Motor neuron (in vitro differentiated cells): ENCODE measurements at places on chromosomes 3 and 15. TPM values are rescaled to one million over a fixed set of nuclear protein-coding genes. Genes with fewer than 3 reads are reported as not detected.
A peak's percentile ranks its signal among the peaks of the same experiment; 100 is the strongest.

DNA sequence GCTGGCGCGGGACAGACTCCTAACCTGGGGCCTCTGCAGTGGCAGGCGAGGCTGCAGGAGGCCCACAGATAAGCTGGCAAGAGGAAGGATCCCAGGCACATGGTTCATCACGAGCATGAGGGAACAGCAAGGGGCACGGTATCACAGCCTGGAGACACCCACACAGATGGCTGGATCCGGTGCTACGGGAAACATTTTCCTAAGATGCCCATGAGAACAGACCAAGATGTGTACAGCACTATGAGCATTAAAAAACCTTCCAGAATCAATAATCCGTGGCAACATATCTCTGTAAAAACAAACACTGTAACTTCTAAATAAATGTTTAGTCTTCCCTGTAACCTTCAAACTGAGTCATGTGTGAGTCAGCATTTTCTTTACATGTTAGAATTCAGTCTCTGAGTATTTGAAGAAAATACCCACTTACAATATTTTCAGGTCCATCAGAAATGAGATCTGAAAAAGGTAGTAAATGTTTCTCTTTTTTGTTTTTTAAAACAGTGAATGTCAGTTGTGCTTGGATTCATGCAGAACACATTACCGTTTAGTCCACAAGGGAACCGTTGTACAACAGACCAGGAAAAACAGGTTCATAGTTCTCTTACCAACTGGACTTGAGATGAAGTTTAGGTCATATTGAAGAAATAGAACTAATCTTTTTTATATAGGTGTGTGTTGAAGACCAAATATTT lies 75.9 kb downstream of the BOC start:
- peak; percentile 36 for ATAC-seq

DNA sequence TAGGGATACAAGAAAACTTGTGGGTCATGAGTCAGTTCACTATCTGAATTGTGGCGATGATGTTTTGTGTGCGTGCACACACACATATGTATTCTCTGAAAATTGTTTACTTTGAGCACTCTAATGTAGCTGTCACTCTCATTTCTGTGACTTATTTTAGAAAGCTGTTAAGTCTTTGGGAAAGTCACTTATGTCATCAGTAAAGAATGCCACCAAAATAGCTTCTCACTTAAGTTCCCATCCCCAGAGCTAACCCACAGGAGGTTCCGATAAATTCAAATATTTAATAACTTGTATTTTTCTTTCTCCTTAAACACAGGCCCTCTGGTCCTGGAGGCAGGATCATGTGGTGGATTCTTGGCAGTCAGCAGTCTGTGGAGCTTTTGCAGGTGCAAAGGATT lies 138.3 kb downstream of the LRIG1 start:
- ATAC-seq = peak; percentile 9

The VGLL3 gene
- 0.73 and 0.85 TPM in 2 replicates for total RNA-seq

The SCAANT1 gene
- 11.4 TPM in 1 of 2 replicates, not detected in the other for total RNA-seq

DNA sequence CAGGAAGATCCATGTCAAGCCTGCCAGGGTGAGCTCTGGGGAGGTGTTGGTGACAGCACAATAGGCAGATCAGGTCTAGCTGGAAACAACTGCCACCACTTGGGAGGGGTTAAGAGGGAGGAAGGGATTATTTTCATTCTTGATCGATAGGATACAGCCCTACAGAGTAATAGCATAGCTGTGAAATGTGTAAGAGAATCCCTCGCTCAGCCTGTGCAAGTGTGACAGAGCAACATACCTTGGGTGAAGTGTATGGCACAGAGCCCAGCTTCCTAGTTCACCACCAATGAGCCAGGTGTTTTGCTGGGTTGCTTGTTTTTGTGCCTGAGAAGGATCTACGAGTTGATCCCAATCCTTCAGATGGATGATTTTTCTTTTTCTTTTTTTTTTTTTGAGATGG lies 9.2 kb upstream of the DCUN1D1 start:
- no peak for ATAC-seq

- peak; percentile 97 for ATAC-seq
Observed at GRCh38 chr15:71103102-71103676, 12.1 kb upstream of the THSD4 start.

DNA sequence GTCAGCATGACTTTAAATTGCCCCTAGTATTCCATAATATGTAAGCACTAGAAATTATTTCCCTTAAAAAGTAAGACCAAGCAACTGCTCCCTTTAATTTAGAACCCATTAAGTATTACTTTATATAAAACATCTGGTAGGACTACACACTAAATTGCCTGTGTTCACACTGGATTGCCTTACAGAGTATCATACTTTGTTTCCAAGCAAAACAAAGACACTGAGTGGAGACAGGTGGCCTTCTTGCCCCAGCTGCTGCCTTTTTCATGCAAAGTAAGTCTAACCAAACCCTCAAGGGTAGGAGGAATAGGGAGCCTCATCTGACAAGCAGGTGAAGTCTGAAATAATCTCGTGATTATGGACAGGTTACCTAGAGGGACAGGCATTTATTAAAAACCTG lies 87.3 kb downstream of the PEX5L start:
- no peak for ATAC-seq

- no peak for ATAC-seq
Observed at GRCh38 chr15:49900903-49901235, 218.2 kb downstream of the ATP8B4 start.

DNA sequence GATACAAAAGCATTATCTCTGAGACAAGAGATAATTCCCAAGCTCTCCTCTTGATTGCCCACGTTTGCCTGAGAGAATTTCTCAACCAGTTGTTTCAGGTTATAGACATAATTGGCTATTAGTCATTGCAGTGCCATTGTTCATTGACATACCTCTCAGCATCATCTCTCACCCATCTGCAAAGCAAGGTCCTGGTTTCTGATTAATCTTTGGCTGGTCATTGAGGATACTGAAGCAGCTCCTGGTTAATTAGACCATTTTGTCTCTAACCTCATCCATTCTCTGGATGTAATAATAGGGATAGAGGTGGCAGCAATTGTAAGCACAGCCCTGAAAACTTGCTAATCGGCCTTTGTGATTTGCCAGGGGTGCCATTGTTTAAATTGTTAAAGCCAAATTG lies 104.2 kb downstream of the CNTN6 start:
- ATAC-seq = no peak

The PCNP gene
- total RNA-seq = 150 and 183 TPM in 2 replicates

The CPNE9 gene
- total RNA-seq = 0.14 and 0.16 TPM in 2 replicates

- ATAC-seq = no peak
Observed at GRCh38 chr3:137121704-137122314, 164.0 kb downstream of the IL20RB start.

DNA sequence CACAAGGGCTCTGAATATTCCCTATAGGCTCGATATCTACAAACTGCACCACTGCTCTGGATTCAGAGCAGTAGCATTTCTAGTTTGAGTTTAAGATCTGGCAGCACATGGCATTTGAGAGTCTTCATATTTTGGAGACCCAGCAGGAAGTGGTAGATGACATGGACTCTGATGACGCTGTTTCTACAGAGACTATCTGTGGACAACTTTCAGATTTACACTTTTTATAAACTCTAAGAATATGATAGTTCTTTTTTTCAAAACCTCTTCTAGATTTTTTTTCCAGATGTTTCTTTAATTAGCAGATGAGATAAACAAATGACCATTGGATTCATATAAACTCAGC lies 35.8 kb downstream of the ARMC8 start:
- no peak for ATAC-seq

DNA sequence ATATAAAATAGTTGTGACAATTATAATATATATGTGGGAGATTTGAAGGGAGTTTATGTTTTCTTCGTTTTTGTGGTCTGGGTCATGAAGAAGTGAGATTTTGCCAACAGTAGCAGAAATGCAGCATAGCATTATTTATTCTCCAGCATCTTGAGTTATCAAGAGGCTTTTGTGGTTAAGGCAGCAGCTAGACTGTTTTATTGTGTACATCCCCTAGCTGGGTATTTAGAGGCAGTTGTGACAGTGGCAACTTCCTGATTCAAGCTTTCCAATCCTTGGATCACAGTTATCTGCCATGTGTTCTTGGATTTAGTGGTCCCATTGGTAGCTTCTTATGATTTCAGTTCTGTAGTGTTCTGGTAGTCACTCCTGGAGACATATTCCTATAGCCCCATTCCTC lies 29.0 kb downstream of the ARIH1 start:
- no peak for ATAC-seq

The SIDT1 gene
- total RNA-seq = 0.33 and 0.96 TPM in 2 replicates

The EFHB gene
- total RNA-seq = 0.58 and 0.87 TPM in 2 replicates

GRCh38 chr3:158725348-158726011 lies 6.8 kb downstream of the RARRES1 start:
- ATAC-seq = peak; percentile 69

- ATAC-seq = no peak
Observed at GRCh38 chr3:55984626-55985025, 483.6 kb downstream of the ERC2 start.

DNA sequence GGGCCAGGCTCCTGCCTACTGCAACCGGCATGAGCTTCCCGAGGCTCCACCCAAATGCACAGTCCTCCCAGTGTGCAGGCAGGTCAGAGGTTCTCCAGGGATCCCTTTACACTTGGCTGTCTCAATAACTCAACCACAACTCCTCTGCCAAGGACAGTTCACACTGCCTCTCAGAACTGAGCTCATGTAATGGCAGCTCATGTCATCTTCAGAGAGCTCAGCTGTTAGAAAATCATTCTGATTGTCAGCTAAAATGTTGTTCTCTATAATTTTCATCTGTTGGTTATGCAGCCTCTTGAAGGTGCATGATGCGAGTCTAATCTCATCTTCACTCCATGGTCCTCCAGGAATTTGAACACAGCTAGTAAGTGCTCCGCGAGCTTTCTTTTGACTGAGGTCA lies 76.7 kb downstream of the SST start:
- peak; percentile 22 for ATAC-seq

GRCh38 chr15:96699871-96700401 lies 369.4 kb downstream of the NR2F2 start:
- no peak for ATAC-seq

GRCh38 chr15:78232951-78233350 lies 1.4 kb downstream of the ACSBG1 start:
- no peak for ATAC-seq

GRCh38 chr15:48681353-48681752 lies 35.8 kb upstream of the FBN1 start:
- ATAC-seq = no peak

- ATAC-seq = no peak
Observed at GRCh38 chr3:57079474-57079831, 19.0 kb downstream of the SPATA12 start.

The ITGB5 gene
- total RNA-seq = 11.9 and 14.6 TPM in 2 replicates

DNA sequence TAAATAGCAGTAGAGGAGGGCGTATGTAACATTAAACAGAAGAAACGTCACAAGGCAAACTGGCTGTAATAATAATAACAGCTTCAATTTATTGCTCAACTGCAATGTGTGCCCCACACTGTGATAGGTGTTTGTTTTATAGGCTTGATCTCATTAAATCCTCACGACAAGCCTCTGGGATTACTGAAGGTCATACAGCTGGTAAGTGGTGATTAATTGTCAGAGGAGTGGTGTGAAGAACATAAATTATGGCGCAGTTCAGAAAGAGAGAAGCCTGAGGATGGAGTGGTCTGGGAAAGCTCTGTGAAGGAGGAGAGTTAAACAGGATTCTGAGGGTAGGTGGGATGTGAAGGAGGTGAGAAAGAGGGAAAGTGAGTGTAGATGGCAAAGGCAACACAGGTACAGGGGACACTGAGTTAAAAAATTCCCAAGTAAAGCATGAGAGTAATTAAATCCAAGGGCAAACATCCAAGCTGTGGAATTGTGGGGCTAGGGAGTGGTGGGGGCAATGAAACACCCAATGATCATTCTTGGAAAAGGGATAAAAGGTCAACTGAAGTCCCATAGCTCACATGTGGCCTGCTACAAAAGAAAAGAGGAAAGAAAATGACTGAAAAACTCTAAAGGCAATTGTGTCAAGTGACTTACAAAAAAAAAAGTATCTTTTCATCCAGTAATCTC lies 16.5 kb upstream of the GLCE start:
- ATAC-seq = peak; percentile 76

DNA sequence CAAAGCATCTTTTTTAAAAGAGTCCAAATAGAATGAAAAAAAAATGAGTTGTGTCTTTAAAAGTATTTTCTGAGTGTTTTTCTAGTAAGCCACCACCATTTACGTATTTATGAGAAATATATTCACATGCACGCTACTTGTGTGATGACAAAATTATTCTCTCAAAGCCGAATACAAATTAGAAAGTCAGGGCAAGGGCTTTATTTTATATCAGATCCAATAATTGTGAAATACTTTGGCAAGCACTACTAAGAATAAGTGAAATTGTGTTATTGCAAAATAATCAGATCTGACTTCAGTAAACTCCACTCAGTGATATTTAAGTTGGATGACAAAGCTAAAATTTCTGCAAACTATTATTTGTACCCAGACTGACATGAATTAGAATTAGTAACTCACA lies 589.3 kb upstream of the KCNMB2 start:
- no peak for ATAC-seq

The RARRES1 gene
- total RNA-seq = 0.47 and 0.78 TPM in 2 replicates

DNA sequence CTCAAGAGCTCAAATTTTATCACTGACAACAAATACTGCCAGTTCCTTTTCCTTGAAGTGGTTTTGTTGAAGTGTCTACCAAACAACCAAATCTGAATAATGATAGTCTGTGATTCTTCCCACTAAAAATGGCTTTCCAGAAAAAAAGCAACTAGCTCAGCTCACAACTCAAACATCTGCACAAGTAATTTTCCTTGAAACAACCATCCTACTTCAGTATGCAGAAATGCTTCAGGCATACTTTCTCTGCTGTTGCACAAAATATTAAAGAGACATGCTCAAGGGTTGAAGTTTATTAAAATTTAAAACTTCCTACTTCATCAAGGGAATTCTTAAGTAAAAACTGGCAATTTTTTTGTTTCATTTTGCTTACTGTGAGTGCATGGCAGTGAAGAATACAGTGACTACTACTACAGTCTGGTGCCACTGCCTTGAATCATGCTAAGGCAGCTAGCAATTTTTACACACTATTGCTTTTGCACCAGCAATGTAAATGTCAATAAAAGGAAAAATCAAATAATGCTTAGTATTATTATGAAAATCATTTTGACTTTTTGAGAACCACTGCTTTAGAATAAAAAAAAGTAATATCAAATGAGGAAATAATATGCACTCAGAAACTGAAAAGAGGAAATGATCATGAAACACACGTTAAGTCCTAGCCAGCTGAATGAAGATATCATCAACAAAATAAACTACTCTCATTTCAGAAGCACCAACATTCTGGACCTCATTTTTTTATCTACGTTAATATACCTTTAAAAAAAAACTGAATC lies 33.6 kb downstream of the VPS13C start:
- peak; percentile 53 for ATAC-seq

DNA sequence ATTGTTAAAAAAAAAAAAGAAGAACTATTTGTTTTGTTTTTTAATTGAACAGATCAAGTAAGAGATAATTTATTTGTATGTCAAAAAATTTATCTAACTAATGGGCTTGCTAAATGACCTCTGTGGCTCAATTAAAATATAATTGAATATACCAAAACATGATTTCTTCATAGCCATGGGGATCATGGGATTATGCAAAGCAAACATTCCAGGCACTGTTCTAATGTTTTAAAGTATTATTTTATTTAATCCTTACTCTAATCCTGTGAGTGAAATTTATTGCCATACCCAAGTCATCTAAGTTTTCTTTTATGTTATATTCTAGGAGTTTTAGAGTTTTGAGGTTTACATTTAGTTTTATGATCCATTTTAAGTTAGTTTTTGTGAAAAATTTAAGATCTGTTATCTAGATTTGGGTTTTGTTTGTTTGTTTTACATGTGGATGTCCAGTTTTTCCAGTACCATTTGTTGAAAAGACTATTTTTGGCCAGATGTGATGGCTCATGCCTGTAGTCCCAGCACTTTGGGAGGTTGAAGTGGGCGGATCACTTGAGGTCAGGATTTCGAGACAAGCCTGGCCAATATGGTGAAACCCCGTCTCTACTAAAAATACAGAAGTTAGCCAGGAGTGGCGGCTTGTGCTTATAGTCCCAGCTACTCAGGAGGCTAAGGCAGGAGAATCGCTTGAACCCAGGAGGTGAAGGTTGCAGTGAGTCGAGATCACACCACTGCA lies 52.3 kb upstream of the CNOT10 start:
- ATAC-seq = peak; percentile 65
